Mesothelial cell of epicardium (in vitro differentiated cells): ENCODE measurements at places on chromosomes 7 and 10.

DNA sequence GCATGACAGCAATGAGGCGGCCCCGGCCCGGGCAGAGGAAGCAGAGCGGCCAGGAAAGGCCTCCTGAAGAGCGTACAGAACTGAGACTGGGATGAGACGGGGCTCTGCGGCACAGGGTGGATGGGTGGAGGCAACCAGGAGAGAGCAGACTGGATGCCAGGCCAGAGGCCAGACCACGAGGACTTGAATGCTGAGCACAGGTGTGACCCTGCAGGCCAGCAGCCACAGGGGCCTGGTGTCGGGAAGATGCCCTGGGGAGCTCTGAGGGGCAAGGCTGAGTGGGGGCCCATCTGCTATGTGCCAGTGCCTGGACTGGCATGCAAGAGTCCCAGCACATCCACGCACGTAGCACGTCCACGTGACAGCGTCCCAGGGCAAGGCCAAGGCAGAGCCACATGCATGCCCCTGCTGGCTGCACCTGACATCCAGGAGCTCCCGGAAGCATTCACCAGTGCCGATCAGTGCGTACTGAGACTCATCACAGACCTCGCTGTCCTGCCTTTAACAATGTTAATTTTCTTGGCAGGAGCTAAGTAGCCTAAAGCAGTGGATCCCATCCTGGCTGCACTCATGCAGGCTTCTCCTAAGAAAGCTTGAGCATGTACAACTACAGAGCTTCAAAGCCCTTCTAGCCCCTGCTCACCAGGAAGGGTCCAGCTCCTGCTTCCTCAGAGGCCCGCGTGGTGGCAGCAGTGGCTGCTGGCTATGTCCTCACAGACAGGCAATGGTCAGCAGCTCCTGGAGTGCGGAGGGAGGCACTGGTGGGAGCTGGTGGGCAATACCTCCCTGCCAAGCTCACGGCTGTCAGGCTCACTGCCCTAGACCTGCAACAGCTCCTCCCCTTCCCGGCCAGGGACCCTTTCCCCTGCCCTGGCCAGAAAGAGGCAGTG lies 18.0 kb downstream of the GRID1 start:
- no peak for DNase-seq

DNA sequence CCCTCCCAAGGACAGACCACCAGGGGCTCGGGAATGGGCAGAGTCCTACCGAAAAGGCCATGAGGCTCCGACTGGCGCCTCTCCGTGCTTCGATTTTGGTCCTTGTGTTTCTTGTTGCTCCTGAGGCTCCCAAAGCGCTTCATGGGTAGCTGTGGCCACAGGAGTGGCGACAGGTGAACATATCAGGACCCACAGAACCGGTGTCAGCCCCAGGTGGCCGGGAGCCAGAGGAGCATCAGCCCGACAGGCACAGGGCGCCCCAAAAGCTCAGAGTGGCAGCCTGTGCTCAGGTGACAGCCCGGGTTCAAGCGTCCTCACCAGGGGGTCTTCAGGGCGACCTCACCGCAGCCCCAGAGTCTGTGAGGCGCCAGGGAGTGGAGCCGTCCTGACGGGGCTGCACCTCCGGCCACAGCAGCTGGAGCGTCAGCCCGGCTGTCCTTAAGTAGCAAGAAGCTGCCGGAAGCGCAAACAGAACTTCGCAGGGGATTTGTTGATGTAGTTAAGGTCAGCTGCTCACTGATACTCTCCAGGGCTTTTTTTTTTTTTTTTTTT lies 141.0 kb downstream of the PRKAG2 start:
- DNase-seq, result no peak

GRCh38 chr10:120098232-120098930 lies 205.9 kb downstream of the SEC23IP start:
- DNase-seq, result no peak

- no peak for DNase-seq
Measured at GRCh38 chr7:27193335-27194001, 6.4 kb downstream of the HOXA13 start.

- no peak for DNase-seq
Measured at GRCh38 chr7:125563964-125564529, 634.4 kb upstream of the POT1 start.

DNA sequence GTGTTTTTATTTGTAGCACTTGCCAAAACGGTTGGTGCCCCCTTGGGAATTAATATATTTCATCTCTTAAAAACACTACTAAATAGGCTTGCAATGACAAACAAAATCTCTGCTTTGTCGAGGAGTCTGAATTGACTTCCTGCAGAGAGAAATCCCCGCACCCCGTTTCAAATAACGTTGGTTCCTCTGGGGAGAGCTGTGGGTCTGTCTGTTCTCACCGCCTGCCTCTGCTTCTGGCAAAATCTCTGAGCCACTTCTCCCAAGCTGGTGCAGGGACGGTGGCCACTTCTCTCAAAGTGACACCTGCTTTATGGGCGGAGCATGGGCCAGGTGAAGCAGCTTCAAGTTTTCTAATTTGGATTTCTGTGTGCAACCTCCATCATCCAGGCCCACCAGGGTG lies 186.3 kb upstream of the ADARB2 start:
- no peak for DNase-seq

DNA sequence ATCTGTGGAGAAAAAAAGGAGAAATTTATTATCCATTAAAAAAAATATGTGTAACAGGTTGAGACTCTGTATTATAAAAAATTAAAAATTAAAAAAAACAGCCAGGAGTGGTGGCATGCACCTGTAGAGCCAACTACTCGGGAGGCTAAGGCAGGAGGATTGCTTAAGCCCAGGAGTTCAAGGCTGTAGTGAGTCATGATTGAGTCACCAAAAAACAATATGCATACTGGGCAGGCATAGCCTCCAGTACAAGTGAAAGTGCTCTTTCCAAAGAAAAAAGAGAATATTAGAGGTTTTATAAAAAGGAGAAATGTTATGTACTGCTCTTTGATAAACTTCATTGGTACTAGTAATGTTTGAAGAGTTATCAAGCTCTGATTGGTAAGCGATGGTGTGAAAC lies 647.1 kb upstream of the ZWINT start:
- DNase-seq, result no peak

DNA sequence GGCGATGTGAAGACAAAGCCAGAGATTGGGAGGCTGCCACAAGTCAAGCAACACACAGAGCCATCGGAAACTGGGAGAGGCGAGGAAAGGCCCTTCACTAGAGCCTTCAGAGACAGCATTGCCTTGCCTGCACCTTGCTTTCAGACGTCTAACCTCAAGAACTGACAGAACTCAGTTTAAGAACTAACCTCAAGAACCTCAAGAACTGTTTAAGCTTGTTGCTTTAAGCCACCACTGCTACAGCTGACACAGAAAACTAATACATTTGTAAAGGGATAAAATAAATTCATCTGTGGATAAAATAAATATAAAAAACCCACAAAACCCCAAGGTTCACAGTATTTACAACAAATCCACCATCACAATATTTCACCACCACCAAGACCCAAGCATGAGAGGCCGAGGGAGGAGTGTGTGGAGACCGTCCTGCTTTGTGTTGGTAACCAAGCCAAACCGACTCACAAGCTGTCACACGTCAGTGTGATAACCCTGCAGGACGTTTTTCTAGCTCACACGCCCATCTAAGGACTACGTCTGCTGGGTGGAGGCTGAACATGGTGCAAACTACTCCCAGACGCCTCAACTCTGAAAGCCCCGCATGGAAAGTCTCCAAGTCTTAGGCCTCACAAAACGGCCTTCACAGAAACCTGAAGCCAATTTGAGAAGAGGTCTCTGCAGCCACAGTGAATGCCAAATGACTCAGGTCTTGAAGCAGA lies 116.8 kb downstream of the ABLIM1 start:
- DNase-seq, result no peak

GRCh38 chr7:17041324-17041723 lies 159.5 kb upstream of the AGR3 start:
- no peak for DNase-seq

DNA sequence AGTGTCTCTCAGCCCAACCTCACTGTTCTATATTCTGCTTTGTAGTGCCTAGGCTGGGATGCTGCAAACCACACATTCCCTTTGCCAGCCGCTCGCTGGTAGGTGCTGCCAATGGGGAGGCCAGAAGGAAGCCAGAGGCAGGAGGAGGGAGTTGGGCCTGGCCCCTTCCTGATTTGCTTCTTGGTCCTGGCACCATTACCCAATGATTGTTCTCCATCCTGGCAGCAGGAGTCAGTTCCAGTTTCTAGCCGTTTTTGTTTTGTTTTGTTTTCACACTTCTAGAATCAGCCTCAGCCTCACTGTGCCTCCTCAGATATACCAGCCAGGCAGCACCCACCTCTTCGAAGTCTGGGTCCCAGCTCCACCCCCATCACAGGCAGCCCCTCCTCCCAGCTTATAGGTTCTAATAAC lies 27.4 kb upstream of the LOXL4 start:
- DNase-seq, result no peak

DNA sequence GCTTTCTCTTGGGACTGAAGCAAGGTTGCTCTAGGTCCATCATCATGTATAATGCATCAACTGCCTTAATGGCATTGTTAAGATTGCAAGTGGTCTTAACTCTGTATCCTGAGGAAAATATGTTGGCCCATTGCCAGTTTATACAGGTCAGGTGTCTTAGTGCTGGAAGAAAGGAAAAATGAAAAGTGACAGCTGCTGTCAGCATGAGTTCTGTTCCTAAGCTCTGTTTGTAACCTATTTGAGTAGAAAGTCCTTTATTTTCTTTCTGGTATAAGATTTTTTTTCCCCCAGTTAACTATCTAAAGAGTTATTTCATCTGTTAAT lies 127.2 kb downstream of the SRI start:
- no peak for DNase-seq

- DNase-seq, result no peak
Measured at GRCh38 chr10:45235798-45236220, 79.6 kb downstream of the OR13A1 start.

- DNase-seq, result no peak
Measured at GRCh38 chr10:28897617-28898464, 220.5 kb downstream of the BAMBI start.

DNA sequence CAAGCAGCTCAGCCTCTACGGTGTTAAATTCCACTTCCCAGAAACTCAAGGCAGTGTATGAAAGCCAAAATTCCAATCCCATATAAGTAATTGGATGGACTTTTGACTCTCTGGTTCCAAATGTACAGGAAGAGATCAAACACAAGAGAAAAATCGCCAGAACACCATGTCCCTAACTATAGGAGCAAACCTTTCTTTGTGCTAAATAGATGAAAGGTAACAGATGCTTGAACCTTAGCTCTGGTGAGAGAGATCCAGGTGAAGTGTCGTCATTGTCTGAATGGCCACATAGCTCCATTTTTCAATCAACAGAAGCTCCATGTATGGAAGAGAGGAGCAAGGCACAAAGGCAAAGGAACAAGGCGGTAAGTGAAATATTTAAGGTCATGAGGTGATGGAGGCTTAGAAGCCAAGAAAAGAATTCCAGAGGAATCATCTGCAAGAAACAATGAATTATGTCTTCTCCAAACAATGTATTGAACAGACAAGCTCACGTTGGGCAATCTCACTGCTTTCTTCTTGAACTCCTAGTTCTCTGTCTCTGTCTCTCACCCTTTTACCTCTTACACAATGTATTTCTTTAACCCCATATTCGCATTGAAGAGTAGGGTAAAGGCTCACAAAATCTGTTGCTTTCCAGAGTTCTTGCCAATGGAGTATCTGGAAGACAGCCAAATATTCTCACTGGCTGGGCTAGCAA lies 585.1 kb downstream of the GATA3 start:
- DNase-seq, result no peak

GRCh38 chr7:2799253-2799652 lies 44.9 kb downstream of the GNA12 start:
- DNase-seq, result no peak
